ENCODE measurements at places on chromosomes 2 and 18. TPM values are rescaled to one million over a fixed set of nuclear protein-coding genes. Genes with fewer than 3 reads are reported as not detected.

DNA sequence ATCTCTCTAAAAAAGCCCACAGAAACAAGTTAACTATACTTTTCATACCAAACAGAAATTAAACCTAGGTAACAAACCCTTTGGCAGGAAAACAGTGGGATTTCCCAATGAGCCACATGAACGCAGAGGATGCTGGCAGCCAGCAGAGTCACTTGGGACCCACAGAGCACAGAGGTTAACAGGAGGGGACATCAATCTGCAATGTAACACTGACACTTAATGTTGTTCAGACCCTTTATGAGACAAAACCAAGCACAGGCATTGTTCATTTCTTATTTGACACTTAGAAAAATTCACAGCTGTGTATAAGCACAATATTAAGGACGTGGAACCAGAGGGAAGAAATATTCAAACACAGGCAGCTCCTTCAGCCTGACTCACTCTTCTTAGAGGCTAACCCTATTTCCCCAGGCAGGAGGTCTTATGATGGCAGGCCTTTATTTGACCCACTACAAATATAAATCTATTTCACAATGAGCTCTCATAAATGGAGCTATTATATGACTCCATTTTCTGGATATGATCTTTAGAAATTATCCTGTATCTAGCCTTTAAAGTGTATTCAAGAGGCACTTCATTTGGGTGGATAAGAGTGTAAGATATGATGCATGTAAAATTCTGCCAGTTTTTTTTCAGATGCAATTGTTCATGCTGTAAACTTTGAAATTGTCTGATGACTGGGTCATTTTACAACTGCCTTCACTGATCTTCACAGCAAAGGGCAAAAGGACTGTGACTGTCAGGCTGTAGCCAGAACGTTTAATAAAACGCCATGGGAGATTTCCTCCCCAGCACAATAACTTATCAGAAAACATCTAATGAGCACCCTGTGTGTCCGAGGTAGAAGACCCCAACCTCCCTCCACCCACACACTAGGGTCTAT is 132.8 kb upstream of the SATB2 start:
- no peak for DNase-seq

DNA sequence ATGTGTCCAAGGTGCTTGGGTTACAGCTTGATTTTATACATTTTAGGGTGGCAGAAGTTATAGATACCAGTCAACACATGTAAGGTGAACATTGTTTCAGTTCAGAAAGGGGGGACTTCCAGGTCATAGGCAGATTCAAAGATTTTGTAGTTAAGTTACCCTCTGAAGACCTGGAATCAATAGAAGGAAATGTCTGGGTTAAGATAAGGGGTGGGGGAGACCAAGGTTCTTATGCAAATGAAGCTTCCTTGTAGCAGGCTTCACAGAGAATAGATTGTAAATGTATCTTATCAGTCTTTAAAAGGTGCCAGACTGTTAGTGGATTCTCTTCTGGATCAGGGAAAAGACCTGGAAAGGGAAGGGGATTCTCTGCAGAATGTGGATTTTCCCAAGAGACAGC is 42.4 kb downstream of the BMPR2 start:
- no peak for DNase-seq

GRCh38 chr2:33134791-33135560 is 188.2 kb downstream of the LTBP1 start:
- DNase-seq = no peak

- DNase-seq = no peak
These were observed 86.4 kb upstream of the ID2 start for GRCh38 chr2:8595428-8595805.

EIF5B gene
- 5.1 TPM for polyA plus RNA-seq

IL1B gene
- 3.6 TPM for polyA plus RNA-seq

CEBPZOS gene
- 17.6 TPM for polyA plus RNA-seq

Data from B cell (primary cell).